GM12864 (cell line): ENCODE measurements at places on chromosomes 6 and 20.

GRCh38 chr6:12048609-12049008 lies 36.5 kb downstream of the HIVEP1 start:
- no peak for DNase-seq

- DNase-seq, result no peak
Measured at GRCh38 chr6:137910843-137911456, 43.9 kb downstream of the TNFAIP3 start.

DNA sequence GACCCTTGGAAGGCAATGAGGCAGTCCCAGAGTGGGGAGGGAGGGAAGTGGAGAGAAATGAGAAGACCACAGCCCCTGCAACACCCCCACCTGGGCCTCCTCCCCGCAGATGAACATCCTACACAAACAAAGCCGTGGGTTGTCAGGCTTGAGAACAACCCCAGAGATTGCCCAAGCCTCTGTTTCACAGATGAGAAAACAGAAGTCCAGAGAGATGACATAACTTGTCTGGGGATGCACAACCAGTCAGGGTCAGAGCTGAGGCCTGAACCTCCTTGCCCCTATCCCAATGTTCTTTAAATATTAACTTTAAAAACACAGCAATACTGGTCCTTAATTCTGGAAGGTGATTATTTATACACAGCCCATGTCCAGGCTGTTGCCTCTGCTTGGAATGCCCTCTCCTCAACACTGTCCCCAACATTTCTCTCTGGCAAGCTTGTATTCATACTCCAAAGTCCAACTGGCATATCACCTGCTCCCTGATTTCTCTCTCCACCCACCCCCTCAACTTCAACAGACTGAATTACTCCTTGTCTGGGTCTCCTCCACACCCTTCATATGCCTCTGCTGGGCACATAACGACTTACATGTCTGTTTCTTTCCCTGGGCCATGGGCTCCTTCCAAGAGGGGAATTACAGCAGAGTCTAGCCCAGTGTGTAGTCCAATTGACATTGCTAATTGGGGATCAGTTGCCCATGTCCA lies 135.5 kb upstream of the LRFN2 start:
- DNase-seq, result no peak

DNA sequence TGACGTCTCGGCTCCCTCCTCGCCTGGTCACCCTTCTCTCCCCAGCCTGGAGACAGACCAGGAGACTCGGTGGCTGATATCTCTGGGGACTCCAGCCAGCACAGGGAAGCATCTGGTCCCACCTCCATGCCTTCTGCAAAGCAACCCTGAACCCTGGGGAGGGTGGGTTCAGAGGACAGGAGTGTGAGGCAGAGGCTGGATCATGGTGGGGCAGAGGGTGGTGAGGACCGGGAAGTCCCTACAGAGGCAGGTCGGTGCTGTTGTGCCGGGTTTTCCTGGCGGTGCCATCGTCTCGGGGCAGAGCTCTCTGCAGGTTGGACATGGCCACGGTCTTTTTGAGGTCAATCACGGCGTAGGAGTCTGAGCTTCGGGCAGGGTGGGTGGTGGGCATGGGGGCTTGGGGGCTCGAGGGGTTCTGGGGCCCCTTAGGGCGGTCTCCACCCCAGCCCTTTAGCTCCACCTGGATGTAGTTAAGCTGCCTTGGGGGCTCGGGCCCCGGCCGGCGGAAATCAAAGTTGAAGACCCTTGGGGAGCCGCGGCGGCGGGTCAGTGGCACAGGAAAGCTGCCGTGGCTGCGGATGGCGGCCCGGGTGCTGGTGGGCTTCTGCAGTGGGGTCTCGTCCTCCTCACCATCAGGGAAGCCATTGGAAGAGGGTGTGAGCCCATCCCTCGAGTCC lies 9.2 kb downstream of the FRS3 start:
- DNase-seq, result no peak
